ENCODE measurements at places on chromosomes 1 and 21. TPM values are rescaled to one million over a fixed set of nuclear protein-coding genes. Genes with fewer than 3 reads are reported as not detected.

GRCh38 chr1:31762726-31763670, 1.1 kb downstream of the ADGRB2 start:
- DNase-seq, result peak; percentile 68

- no peak for DNase-seq
These were observed 14.6 kb upstream of the ZMYM4 start for GRCh38 chr1:35253941-35254340.

DNA sequence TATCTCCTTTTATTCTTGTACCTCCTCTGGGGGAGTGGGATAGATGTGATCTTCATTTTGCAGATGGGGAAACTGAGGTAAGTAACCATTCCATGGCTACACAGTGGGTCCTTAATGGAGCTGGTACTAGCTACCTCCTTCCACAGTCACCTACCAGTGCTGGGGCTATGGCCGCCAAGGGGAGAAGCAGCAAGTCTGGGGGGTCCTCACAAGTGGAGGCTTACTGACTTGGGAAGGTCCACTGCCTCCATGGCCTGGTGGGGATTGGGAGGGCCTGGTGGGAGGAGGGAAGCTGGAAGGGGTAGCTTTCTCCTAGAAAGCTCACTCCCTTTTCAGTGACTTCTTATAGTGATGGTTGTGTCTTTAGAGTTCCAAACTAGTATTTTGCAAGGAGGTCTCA, 5.9 kb upstream of the FOXO6 start:
- no peak for DNase-seq

DNA sequence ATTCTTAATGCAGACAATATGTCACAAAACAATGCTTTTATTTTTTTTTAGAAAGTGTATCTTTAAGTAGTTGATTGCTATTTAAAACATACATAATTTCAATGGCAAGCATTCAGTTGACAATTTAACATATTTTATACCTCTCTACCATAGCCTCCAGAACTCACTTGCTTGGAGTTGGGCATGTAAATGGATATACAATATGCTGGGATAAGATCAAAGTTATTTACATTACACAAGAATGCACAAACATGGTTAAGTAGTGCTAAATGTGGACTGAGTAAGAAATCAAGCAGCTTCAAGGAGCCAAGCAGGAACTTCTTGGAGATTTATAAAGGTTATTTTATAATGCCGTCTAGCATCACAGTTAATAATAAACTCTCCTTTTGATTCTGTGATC, 17.0 kb downstream of the CLCA4 start:
- no peak for DNase-seq

GRCh38 chr1:5970610-5971273, 21.5 kb downstream of the NPHP4 start:
- DNase-seq, result no peak

LEMD1 gene
- total RNA-seq, result not detected

AMY2A gene
- not detected for total RNA-seq

HES5 gene
- 0.99 TPM for total RNA-seq

SPRR4 gene
- not detected for total RNA-seq

XCL1 gene
- total RNA-seq, result 0.77 TPM

- no peak for DNase-seq
These were observed at the start of gene ETV3L for GRCh38 chr1:157099633-157100009. ETV3L (minus strand) TSS chr1:157099808; CDS start chr1:157099523, 285 bp downstream.

PLA2G2F gene
- total RNA-seq, result not detected

DNA sequence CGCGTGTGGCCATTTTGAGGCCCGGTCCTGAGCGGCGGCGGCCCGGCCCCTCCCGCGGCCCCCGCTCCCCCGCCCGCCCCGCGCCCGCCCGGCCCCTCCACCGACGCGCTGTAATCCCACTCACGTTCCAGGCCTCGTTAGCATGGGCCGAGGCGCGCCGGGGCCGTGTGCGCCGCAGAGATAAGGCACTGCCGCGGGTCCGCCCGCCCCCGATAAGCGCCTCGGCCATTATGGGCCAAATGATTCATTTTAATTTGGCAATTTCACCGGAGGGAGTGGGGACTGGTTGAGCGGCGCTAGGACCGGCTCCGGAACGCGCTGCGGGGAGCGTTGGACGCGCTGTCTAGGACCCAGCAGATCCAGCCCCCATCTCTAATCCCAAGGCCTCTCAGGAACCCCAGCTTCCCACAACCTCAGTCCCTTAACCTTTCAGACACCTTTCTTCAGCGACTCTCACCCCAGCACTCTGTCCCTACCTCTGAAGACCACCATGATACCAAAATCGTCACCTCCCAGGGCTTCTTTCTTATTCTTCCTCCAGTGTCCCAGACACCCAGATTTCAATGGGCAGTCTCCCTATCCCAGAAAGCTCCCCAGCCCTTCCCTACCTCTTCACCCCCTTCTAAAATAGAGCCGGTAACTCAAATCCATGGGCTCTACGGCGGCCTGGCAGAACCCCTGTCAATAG, at the start of gene TAL1:
TAL1 (minus strand) TSS at position 39 of the 688 bp plus-strand sequence. CDS start 6,337 bp downstream, outside the sequence.
- DNase-seq, result peak; percentile 71

- DNase-seq, result no peak
These were observed 603.1 kb upstream of the ADGRL2 start for GRCh38 chr1:81197591-81197990.

CDA gene
- 2.4 TPM for total RNA-seq

DNA sequence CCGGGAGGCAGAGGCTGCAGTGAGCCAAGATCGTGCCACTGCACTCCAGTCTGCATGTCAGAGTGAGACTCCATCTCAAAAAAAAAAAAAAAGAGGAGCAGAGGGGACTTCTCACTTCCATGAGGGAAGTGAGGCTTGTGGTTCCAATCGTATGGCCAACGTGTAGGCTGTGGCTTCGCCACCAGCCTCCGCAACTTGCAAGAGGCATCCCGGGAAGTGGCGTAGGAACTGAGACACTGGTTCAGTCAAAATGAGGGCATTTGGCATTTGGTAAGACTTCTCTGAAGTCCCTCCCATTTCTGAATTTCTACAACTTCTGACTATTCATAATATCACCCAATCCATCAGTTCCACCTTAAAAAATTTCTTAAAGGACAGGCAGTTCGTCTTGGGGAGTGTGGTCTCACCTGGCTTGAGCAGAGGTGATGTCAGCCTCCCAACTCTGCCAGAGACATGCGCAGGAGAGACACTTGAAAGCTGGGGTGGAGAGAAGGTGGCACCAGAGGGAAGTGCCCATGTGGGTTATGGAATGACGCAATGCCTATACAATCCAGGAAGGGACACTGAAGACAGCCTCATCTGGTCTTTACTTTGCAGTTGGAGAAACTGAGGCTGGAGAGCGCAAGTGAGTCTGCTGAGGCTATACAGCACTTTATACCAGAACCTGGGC, 17.2 kb downstream of the KAZN start:
- DNase-seq, result no peak

DNA sequence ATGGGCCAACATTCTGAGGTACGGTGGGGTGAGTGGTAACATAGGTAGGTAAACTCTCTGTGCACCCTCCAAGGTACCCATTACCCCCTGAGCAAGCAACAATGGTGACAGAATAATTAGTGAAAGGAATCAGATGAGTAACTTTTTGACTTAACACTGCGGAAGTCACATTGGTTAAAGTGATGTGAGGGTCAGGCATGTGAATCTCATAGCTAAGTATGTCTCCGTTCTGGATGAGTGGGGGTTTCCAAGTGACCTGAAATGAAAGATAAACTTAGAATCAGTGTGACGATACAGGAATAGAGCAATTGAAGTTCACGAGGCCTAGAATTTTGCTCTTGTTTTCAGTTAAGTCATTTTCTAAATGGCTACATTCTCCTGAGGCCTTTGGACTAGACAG, 311.7 kb downstream of the KCTD3 start:
- DNase-seq, result no peak

DNA sequence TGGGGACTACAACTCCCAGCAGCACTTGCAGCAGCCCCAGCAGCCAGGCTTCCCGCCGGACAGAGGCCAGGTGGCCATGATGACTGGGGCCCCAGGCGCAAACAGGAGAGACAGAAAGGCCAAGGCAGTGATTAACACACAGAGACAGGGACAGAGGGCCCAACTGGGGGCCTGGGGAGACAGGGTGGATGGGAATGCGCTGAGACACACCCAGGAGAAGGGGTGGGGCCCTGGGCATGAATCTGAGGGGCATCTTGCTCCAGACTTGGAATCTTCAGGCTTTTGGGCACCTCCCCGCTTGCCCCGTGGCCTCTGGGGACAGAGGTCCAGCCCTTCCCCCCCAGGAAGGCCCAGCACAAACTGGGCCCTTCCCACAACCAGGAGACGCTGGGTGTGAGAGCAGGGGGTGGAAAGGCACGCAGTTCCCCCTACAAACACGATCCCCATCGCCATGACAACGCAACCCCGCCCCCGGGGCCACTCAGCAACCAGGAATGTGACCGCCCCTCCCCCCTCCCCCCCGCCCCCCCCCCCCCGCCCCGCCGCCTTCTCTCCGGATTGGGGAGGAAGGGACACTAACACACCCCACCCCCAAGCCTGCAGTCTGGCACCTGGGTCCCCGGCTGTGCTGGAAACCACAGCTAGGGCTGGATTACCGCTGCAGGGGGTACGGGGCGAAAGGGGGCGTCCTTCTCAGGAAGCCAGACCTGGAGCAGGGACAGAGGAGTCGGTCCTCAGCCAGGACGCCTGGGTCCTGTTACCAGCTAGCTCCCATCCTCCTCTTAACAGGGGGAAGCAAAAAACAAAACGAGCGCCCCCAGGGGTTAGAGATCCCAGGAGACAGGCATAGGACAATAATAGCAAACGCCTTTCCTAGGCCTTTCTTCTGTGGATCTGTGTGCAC, 4.5 kb downstream of the HDGF start:
- DNase-seq, result peak; percentile 96

S100A2 gene
- total RNA-seq, result 0.84 TPM

GRCh38 chr1:66341446-66342089, 192.4 kb upstream of the SGIP1 start:
- no peak for DNase-seq

Measured in left cardiac atrium (tissue), 4 donors.